ENCODE measurements at places on chromosomes 5 and 9.

GRCh38 chr9:97740848-97741821 lies 44.0 kb upstream of the XPA start:
- peak; percentile 11 for DNase-seq

DNA sequence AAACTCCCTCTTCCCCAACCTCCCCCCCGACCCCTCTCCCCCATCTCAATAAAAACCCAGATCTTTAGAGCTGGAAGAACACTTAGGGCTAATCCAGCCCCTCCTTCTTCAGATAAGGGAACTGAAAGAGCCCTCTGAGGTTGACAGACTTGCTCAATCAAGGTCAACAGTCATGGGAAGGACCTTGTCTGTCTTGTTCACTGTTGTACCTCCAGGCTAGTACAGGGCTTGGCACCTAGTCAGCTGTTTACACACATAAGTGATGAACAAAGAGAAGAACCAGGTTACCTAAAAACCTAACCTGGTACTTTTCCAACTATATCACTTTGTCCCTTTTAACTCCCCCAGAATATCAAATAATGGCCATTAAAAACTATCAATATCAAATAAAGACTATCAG lies 2.4 kb downstream of the TTC39B start:
- no peak for DNase-seq

- DNase-seq: no peak
Observed at GRCh38 chr9:31983895-31984294, 400.5 kb upstream of the ACO1 start.

GRCh38 chr5:157721159-157721558 lies 10.1 kb upstream of the THG1L start:
- DNase-seq: no peak

DNA sequence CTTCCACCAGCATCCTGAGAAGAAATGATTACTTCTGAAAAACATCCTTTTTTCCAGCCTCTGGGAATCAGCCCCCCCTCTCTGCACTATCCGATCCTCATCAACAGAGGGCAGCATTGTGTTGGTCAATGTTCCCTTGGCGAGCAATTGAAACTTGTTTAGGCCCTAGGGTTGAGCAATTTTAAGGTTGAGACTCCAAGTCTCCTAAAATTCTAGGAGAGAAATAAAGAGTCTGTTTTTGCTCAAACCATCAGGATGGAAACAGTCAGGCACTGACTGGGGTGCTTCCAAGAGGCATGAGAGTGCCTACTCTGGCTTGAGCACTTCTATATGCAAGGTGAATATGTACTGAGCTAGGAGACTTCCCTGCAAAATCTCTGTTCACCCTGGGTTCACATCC lies 12.4 kb upstream of the CYFIP2 start:
- DNase-seq: no peak

- DNase-seq: no peak
Observed at GRCh38 chr5:17426104-17426749, 71.8 kb upstream of the TAF11L2 start.

GRCh38 chr5:80656425-80656824 lies 1.6 kb upstream of the DHFR start:
- no peak for DNase-seq

GRCh38 chr5:55570026-55570425 lies 35.3 kb upstream of the PLPP1 start:
- no peak for DNase-seq

GRCh38 chr9:129776938-129777768 lies 24.3 kb upstream of the PTGES start:
- peak; percentile 15 for DNase-seq

DNA sequence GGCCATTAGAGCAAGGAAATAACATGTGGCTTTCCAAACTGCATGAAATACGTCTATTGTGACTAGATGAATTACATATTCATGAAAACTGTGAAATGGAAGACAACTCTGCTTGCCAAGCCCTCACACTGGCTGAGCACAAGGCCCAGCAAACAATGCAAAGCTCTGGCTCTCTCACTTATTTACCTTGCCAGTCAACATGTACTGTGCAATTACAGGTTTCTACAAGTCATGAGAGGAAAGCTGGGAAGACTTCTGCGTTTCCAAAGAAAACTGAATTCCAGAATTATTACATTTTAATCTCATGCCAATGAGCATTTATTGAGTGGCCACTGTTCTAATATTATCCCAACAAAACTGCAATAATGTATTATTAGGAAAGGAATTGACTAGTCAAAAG lies 12.1 kb upstream of the C5orf63 start:
- DNase-seq: no peak

DNA sequence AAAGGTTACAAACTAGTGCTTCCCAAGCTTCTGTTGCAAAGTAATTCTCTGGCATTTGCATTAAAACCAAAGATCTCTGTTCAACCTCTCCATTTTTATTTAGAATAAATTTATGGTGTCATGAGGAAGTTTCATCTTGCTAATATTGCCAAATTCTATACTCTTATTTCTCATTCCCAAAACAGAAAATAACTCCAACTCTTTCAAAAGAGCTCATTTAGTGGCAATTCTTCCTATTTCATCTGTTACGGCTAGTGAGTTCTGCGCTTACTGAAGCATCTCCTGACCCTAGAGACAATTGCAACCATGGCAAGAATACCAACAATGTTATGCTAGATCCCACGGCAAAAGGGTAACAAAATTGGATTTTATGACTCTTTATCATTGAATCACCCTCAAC lies 97.0 kb downstream of the HINT1 start:
- DNase-seq: no peak

- no peak for DNase-seq
Observed at GRCh38 chr5:78056901-78057514, 237.5 kb downstream of the AP3B1 start.

- DNase-seq: no peak
Observed at GRCh38 chr9:24932785-24933184, 387.1 kb upstream of the IZUMO3 start.

DNA sequence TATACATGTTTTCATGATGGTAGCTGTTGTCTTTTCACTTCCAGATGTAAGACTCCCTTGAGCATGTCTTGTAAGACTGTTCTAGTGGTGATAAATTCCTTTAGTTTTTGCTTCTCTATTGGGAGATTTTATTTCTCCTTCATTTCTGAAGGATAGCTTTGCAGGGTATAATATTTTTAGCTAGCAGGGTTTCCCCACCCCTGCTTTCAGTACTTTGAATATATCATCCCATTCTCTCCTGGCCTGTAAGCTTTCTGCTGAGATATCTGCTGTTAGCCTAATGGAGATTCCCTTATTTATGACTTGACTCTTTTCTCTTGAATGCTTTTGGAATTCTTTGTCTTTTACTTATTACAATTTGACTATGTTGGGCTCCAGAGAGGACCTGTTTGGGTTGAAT lies 211.0 kb downstream of the GDNF start:
- DNase-seq: no peak

GRCh38 chr5:37938076-37938852 lies 98.4 kb upstream of the GDNF start:
- DNase-seq: no peak

DNA sequence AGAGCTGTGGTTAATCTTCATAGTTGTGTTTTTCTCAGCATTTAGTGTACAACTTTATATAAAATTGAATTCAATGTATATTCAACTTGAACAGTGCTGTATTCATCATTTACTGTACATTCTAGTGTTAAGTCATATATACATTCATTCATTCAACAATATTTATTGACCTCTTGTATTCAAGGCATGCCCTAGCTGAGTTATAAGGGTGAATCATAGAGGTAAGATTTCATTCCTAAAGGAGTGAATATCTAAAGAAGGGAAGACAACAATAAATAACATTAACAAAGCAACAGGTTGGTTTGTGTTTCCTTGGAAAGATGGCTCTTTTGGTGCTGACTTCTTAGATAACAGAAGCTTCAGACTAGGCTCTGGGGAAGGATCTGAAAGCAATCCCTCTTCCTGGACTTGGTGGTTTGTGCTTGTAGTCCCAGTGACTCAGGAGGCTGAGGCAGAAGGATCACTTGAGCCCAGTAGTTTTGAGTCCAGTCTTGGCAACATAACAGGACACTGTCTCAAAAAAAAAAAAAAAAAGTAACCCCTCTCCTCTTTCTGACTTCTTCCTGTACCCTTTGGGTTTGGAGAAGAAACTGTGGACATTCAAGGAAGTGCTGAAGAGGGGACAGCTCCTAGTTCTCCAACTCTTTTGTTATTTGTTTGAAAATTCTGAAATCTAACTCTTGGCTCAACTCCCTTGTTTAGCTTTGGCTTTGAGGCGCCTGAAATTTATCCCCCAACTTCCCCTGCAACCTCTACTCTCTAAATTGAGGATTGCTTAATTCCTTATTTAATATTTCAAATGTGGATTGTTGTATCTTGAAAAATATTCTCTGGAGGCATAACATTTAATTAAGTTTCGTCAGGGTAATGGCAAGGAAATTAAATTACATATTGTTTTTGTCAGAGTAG lies 80.2 kb downstream of the OSTF1 start:
- no peak for DNase-seq

- no peak for DNase-seq
Observed at GRCh38 chr5:178081571-178082243, 31.6 kb upstream of the N4BP3 start.
